NB4 (cell line): ENCODE measurements at places on chromosomes 3 and 15.

GRCh38 chr3:115712871-115713270 lies 89.6 kb downstream of the GAP43 start:
- no peak for DNase-seq

DNA sequence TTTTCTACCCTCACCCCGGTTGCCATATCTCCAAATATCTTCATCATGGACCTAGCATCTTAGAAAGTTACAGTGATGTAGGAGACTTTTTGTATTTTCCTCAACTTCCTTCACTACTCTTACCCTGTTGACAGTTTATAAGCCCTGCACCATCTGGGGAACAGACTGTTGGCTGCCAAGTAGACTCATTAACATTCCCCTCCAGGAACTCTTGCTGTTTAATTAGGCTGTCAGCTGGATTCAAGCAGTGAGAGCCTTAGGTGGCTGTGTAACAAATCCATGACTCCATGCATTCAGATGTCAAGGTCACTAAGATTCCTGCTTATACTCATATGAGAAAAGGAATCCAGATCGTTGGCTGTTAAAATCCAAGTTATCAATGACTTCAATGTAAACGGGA lies 198.3 kb downstream of the NAALADL2 start:
- DNase-seq = no peak

DNA sequence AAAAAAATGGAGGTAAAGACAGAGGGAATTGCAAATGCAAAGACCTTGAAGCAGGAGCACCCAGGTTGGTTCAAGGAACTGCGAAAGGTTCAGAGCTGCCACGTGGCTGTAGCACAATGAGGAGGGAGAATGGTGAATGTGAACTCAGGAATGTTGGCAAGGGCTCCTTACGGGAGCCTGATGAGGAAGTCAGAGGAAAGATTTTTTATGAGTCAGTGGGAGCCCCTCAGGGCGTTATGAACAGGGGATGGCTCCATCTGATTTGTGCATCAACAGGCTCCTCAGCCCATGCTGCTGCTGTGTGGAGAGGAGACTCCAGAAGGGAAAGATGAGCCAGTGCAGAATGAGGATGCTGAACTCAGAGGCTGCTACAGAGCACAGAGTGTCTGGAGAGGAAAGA lies 194.4 kb downstream of the ARRDC4 start:
- no peak for DNase-seq

DNA sequence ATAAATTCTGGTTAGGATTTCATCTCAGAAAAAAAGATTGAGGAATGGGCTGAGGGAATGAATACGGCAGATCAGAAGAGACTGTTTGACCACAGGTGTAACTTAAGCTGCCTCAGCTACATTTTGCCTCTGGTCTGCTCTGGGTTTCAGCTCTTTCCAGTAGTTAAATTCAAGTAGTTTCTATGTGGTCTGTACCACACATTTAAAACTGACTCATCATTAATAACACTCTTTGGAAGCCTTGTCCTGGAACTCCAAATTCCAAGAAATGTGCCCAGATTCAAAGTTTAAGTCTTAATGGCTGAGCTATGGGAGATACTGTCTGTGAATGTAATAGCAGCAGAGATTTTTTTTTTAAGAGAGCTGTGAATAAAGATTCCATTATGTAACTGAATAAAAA lies 133.1 kb upstream of the IGSF10 start:
- DNase-seq = no peak

- DNase-seq = no peak
Observed at GRCh38 chr3:17320266-17320665, 422.2 kb downstream of the TBC1D5 start.

- peak; percentile 70 for DNase-seq
Observed at GRCh38 chr3:132721479-132722164, 587 bp downstream of the NPHP3 start.

DNA sequence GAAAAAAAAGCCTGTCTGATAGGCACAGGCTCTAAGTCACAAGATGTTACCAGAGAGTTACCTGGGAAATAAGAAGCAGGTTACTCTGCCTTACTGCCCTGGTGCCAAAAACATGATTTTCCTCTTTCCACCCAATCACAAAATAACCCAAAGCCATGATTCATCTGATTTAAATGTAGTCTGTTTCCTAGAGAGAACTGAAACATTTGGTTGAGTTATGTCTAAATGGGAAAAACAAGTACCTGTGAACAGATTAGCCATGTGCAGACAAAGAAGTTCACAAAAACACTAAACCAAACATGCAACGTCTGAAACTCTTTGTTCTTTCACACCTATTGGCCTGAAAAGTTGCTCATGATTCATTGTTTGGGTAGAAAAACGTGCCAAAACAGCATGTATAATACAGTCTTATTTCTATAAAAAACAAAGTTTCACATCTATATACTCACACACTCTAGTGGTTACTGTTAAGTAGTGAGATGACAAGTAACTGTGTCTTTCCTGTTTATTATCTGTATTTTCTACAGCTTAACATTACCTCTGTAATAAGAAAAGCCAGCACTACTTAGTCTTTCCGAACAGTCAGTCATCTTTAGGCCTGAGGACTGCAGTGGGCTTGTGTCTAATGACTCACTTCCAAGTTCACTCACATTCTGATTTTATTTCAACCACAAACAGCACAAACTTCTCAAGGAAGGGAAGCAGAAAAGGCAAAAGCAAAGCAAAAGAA lies 30.2 kb downstream of the FAM174B start:
- DNase-seq = no peak

GRCh38 chr3:43236008-43236407 lies 50.3 kb upstream of the SNRK start:
- no peak for DNase-seq

DNA sequence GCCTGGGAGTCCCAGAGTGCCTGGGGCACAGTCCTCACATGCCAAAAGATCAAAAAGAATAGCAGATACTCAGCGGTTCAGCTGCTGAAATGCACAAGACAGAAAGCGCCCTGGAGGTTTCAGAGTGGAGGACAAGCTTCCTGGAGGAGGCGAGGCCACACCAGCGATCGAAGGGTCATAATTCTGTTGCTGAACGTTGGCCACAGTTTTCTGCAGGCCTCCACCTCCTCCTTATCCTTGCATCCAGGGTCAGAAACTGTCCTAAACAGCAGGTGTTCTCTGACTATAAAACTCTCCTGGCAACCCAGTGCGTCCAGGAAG lies 220.3 kb upstream of the LINGO1 start:
- DNase-seq = no peak

DNA sequence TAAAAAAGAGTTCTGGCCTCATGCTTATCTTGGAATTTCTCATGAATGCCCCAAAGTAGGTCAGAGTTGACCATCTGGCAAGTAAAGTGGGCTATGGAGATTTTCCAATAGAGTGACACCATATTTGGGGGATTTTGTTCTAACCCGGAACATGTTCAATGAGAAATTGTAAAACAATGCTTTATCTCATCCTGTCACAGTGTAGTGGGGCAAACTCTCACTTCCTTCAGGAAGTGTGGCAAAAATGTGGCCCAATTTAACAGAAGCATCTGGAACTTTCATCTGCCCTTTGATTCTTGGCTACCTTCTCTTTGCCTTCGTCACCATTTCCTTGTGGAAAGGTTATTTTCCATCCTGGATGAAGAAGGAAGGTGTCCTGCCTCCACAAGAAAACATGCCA lies 70.8 kb downstream of the ADAMTS9 start:
- DNase-seq = no peak

DNA sequence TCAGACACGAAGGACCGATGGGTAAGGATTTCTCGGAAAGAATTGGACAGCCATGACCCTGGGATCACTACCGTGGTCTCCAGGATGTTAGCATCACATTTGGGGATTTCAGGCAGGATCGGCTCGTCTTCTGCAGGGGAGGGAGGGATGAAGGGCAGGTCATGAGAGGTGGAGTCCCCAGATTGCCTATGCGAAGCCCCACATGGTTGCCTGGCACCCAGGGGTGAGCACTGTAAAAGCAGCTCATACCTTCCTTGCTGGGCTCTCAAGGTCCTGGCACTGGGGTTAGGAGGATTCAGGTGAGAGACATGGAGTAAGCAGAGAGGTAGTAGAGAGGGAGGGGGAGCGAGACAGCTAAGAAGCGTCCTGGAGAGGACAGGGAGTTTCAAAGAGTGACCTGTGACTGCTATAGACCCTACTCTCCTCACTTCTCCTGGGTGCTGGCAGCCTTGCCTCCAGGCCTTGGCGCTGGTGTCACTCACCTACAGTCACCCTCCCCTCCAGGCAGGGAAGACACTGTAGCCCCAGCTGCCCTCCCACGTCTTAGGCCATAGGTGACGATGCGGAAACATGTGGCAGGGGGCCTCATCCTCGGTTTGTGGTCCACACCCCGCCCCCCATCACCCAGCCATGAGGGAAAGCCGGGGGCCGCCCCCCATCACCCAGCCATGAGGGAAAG lies 15.0 kb upstream of the EHD4 start:
- DNase-seq = no peak

DNA sequence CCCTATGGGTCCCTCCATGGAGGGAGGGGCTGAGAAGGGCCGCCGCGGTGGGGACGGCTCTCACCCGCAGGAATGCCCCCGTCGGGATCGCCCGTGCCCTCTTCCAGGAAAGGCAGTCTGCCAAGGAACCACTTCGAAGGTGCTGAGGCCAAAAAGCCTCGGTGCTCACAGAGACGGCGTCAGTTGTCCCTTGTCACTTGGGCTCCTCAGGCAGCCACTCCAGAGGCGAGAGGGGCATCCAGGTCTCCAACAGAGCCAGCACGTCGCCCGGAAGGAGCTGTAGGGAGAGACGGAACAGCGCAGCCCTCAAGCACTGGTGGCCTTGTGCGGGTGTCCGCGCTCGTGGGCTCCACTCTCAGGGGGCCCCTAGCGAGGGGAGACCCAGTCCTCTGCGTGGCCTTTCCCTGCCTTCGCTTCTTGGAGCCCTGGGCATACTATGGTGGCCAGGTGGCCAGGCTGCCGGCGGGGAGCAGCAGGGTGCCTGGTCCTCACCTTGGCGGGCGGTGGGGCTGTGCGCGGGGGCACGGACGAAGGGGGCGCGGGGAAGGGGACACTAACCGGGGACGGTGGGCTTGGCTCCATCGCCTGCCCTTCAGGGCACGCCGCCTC lies 994 bp downstream of the MESP1 start:
- DNase-seq = peak; percentile 25

DNA sequence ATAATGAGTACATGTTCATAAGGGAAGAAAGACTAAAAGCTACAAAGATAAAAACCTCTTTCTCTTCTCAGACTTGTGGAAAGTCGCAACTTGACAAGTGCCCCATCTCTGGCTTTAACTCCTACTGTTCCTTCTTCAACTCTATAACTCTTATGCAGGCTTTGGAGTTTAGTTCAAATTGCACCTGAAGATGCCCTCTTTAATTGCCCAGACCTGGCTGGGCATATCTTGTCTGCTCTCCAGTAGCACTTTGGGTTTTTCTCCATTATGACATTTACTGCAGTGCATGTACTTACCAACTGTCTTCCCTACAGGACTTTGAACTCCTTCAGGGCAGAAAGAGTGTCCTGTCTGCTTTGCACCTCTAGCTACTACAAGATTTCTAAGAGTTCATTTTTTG lies 32.4 kb downstream of the DGKG start:
- no peak for DNase-seq

GRCh38 chr3:128895843-128896697 lies 16.6 kb downstream of the ACAD9 start:
- no peak for DNase-seq

DNA sequence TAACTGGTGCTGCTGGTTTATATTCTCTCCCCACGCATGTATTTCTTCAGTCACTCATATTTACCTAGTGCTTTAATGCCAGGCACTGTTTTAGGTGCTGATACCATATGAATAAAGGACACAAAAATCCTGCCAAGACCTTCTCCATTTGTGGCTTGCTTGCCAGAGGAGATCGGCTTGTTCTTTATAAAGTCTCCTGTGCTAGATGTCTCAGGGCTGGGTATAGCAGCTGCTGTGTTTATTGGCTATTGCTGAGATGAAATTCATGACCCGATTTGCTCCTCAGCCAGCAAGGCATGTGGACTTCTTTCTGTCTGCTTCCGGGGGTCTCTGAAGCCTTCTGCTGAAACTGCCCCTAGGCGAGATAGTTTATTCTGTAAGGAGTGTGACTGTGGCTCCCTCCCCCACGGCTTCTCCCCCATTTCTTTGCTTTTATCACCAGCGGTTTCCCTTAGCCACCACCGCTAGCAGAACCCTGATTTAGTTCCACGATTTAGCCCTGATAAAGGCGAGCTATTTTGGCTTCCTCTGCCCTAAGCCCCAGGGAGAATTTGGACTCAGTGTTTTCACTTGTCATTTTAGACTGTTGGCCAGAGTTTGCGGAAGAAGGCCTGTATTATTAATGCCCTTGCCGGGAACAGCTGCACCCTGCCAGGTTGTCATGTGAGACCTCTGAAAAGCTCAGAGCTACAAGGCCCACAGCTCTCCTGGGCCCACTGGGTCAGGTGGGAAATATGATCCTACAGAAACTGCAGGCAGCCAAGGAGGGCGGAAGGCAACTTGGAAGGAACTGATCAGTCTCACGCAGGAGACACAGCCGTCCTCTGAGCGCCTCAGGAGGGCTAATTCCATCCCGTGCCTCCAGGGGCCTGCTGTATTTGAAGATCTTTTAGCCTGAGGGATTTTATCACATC lies 46.8 kb downstream of the ST6GAL1 start:
- DNase-seq = no peak

DNA sequence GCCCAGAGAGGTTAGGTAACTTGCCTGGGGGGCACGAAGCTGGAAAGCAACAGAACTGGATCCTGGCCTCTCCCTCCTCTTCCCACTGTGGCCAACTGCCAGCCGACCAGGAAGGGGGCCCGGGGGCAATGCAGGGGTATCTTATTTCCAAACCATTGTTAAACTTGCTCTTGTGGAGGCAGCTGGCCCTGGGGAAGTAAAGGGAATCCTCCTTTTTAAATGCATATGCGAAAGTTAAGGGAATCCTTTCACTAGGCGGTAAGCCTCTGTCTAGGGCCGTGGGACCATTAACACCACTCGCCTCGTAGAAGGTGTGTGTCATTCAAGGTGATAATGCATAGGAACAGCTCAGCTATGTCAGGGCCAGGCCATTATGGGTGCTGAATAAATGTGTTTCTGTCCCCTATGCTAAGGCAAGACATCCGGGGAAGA lies 68.6 kb downstream of the ST6GAL1 start:
- DNase-seq = no peak

DNA sequence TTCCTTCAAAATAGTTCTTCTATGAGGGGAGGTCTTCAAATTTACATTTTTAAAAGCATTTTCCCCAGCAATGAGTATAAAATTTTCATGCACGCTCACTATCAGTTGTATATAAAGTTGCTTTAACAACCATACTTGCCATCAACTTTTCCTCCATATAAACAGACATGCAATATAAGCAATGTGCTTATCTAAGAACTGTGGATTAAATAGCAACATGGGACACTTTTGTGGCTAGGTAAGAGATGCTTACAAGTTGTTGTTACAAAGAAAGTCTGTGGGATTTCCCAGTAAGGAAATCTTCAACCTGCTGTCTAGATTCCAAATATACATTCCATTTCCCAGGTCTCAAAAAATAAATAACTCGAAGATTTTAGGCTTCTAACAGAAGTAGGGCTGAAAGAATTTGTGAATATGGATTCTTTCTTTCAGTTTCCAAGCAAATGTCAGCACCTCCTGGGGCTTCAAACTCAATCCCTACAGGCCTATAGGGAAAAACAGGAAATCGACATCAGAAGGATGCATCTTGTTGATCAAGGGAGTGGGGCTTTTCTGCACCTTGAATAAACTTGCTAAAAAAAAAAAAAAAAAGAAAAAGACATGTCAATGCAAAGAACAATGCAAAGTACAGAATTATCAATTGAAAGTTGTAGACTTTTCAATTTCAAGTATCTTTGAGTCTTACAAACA lies 16.1 kb downstream of the TNIK start:
- no peak for DNase-seq
